Tracheal epithelial cell (primary cell): ENCODE measurements at places on chromosomes 12 and 14. TPM values are rescaled to one million over a fixed set of nuclear protein-coding genes. Genes with fewer than 3 reads are reported as not detected.

SLC6A12 gene
- total RNA-seq = 0.48 TPM in 1 of 2 replicates, not detected in the other

P3H3 gene
- total RNA-seq = 22.2 and 39.3 TPM in 2 replicates

MYH7 gene
- total RNA-seq = under 0.01 TPM in 1 of 2 replicates, not detected in the other

YBX3 gene
- total RNA-seq = 136 and 147 TPM in 2 replicates

VRTN gene
- total RNA-seq = not detected in 2 replicates

PRKD1 gene
- 1.2 and 1.9 TPM in 2 replicates for total RNA-seq

TMTC1 gene
- 8.3 and 16.6 TPM in 2 replicates for total RNA-seq

RERGL gene
- not detected in 2 replicates for total RNA-seq

SDS gene
- not detected in 2 replicates for total RNA-seq

VASH1 gene
- total RNA-seq = 1.2 TPM in 1 of 2 replicates, not detected in the other

VWF gene
- total RNA-seq = 1.1 and 2.2 TPM in 2 replicates

BCL2L14 gene
- 0.21 TPM in 1 of 2 replicates, not detected in the other for total RNA-seq
